ENCODE measurements at places on chromosomes 3 and 15. TPM values are rescaled to one million over a fixed set of nuclear protein-coding genes. Genes with fewer than 3 reads are reported as not detected.
A peak's percentile ranks its signal among the peaks of the same experiment; 100 is the strongest.

DNA sequence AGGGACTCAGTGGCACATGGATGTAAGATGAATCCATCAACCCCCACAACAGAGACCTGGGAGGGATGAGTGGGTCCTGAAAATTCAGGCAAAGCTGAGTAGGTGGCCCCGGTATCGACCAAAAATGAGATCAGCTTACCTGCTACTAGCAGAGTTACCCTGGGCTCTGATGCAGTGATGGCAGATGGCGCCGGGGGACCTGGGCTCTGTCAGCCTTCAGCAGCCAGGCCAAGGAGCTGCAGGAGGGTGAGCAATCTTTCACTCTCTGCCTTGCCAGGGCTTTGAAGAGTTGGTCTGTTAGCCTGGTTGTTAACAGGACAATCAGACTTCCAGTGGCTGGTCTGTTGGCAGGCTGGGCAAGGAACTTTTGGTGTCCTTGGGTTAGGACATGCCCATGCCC lies 1054.8 kb downstream of the SI start:
- no peak for DNase-seq

DNA sequence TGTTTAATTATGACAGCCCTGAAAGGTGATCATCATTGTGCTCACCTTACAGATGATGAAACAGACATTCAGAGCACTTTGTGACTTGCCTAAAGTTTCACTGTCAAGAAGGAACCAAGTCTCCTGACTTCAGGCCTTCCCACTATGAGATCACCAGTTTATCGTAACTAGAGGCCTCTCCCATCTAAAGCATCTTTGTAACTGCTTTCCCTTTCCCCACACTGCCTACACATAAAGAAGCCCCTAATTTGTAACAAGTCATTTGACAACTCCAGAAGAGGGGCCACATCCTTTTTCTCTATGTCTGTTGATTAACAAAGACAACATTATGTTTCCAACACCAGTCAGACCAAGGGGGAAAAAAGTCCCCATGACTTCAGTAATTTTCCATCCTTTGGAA lies 1.1 kb downstream of the KLHL6 start:
- DNase-seq: no peak

- no peak for DNase-seq
Observed at GRCh38 chr15:47944637-47945288, 176.0 kb upstream of the SLC24A5 start.

DNA sequence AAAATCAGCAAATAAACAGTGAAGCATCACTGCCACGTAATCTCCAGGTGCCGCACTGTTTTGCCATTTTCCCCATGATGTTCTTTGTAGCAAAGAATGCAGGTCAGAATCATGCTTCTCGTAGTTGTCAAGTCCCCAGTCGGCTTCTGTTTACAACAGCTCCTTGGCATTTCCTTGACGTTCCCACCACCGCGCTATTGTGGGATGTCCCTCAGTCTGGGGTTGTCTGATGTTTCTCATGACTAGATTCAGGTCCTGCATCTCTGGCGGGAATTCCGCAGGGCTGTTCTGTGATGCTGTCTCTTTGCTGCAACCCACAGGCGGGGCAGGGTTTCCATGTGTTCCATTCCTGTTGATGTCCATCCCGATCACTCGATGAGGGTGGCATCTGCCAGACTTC lies 117.9 kb upstream of the SMAD3 start:
- no peak for DNase-seq

GRCh38 chr3:189297932-189298331 lies 126.2 kb downstream of the TPRG1 start:
- DNase-seq: no peak

Gene TRH
- polyA plus RNA-seq: not detected

- no peak for DNase-seq
Observed at GRCh38 chr3:76245073-76245472, 459.7 kb upstream of the ZNF717 start.

Gene LRRN1
- polyA plus RNA-seq: not detected

Gene SCAPER
- 5.7 TPM for polyA plus RNA-seq

- DNase-seq: peak; percentile 20
Observed at GRCh38 chr3:135736740-135737139, 228.8 kb upstream of the PPP2R3A start.

- DNase-seq: no peak
Observed at GRCh38 chr3:50592568-50592967, 19.0 kb downstream of the CISH start.

- no peak for DNase-seq
Observed at GRCh38 chr3:173440514-173440913, 43.0 kb downstream of the NLGN1 start.

GRCh38 chr3:44996556-44996969 lies 20.5 kb downstream of the EXOSC7 start:
- DNase-seq: no peak

Gene PIK3R4
- 17.0 TPM for polyA plus RNA-seq

Gene DUOXA2
- not detected for polyA plus RNA-seq

GRCh38 chr3:86653661-86654205 lies 337.2 kb downstream of the VGLL3 start:
- DNase-seq: no peak

All from A549 (cell line).